Stimulated activated CD8-positive, alpha-beta memory T cell treated with anti-CD3 and anti-CD28 coated beads, Interleukin-7, amount 100 ng/mL, for 1 hour (primary cell): ENCODE measurements at places on chromosomes 13 and 19.
A peak's percentile ranks its signal among the peaks of the same experiment; 100 is the strongest.

DNA sequence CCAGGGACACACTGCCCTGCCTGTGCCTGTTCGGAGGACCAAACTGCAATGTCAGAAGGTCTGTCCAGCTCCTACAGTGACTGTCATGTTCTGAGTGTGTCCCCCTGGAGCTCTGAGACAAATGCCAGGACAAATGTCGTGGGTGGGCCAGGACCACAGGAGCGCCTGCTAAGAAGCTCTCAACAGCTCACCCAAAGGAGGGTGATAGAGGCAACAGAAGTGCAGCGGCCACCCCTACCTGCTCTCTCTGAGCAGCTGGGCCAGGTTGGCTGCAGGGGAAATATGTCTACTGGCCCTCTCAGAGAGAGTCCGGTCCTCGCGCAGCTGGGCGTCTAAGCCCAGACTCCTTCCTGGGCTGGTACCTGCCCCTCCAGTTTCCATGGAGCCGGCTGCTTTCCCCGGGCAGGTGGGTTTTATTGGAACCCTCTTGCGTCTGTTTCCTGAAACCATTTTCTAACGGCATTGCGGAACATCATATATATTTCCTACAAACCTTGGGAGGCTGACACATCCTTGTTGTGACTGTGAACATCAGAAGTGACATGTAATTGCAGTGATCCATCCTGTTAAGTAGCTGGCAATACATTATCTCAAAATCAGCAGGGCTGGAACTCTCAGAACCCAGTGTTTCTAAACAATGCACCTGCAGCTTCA is 78.1 kb downstream of the CHST8 start:
- DNase-seq = no peak

- no peak for DNase-seq
Measured at GRCh38 chr13:35727881-35728280, 251.4 kb upstream of the MAB21L1 start.

DNA sequence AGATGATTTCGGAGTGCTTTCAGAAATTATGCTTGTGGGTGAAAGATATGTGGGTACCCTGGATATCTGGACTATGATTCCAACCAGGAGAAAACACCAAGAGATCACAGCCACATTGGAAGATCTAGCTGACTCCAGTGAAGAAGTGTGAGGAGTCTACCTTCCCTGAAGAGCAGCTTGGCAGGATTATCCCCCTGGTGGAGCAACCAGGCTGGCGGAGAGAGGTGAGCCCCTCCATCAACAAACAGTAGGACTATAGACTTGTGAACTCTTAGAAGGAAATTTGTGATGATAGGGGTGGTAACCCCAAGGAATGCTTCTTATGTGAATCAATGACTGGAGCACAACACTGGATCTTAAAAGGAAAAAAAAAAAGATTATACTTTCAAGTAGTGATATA is 47.8 kb upstream of the DIAPH3 start:
- DNase-seq = no peak

DNA sequence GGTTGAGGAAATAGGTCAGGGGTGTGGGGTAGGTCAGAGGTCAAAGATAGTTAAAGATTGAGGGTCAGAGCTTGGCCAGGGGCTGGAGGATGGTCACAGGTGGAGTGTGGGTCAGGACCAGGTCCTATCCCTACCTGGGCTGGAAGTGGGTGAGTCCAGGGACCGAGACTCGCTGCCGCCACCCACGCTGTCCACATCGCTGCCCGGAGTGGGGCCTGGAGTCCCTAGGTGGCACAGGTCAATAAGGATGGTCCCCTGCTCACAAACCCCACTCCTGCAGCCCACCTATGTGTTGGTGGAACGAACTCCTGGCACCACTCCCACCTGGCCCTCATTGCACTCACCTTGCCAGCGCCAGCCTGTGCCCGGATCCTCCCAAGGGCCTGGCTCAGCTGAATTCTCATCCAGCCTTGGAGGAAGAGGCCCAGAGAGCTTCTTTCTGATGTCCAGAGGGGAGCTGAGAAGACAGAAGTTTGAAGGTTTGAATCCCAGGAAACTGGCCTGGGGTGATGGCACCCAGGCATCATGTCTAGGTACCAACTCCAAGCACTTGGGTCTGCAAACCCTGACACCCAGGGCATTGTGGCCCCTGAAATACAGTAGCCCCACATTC is 6.8 kb downstream of the GMIP start:
- DNase-seq = no peak

- no peak for DNase-seq
Measured at GRCh38 chr19:37928527-37929286, 21.7 kb downstream of the SIPA1L3 start.

DNA sequence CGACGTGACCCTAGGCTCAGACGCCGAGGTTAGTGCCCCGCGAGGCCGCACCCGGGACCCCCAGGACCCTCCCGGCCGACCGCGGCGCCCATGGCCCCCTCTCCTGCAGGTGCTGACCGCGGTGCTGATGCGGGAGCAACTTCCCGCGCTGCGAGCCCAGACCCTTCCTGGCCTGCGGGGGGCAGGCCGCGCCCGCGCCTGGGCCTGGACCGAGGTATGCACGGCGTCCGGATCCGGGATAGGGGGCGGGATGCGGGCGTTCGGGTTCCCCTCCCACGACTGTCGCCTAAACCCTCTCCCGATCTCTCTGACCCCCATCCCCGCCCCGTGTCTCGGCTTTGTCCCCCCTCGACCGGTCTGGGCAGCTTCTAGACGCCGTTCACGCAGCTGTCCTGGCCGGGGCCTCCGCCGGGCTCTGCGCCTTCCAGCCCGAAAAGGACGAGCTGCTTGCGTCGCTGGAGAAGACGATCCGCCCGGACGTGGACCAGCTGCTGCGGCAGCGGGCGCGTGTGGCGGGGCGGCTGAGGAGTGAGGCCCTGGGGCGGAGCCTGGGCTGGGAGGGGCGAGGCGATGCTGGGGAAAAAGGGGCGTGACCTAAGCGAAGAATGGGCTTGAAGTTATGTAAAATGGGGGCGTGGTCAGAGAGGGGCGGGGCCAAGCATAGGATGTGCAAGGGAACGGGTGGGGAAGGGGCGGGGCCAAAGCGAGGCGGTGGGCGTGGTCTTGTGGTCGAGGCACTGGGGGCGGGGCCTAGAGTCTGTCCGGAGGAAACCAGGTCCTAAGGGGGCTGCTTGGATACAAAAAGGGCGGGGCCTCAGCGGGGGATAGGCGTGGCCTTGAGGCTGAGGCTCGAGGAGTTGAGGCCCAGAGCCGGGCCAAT is 16.0 kb upstream of the COLGALT1 start:
- DNase-seq = peak; percentile 92

DNA sequence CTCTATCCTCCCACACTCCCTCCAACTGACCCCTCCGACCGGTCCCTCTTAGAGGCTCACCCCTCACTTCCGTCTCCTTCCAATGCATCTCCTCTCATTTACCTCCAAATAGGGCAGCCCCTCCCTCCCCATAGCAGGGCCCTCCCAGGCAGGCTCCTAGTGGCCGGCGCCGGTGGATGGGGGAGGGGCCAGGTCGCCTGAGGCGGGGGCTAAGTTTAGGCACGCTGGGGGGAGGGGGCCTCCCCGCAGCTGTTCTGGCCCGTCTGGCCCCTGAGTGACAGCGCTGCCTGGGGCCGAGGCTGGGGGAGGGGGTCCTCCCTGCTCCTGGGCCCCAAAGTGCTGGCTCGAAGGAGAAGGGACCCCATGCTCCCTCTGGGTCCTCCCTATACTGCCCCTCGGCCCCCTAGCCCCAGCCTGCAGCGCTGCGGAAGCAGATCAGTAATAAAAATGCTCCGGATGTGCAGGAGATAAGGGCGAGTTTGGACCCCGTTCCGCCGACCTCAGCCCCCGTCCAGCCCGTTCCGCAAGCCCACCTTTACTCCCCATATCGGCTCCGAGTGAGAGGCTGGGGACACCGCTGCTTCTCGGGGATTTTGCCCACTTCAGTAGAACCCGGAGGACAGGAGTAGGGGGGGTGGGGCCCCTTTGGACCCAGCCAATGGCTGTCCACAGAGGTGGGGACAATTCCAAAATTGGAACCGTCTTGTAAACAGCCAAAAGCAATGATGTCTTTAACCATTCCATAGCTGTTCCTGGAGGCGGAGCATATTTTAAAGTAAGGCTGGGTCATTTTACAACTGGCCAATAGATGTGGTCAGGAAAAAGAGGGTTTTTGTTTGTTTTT is 4.0 kb downstream of the RTN2 start:
- DNase-seq = no peak

DNA sequence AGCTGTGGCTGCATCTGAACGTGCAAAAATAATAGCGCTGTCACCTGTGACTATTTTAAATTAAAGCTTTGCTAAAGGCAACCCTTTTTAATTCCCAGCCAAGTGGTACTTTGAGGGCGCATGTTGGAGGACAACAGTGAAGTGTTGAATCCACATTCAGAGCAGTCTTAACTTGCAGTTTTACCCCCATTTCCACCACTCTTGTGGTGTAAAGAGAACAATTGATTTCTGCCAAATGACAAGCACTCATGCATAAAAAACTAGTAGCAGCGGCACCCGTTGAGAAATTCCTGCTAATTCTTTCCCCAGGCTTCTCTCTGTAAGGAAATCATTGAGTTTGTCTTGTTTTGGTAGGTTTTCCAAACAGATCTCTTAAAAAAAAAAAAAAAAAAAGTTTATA is 1033.3 kb downstream of the EFNB2 start:
- no peak for DNase-seq

DNA sequence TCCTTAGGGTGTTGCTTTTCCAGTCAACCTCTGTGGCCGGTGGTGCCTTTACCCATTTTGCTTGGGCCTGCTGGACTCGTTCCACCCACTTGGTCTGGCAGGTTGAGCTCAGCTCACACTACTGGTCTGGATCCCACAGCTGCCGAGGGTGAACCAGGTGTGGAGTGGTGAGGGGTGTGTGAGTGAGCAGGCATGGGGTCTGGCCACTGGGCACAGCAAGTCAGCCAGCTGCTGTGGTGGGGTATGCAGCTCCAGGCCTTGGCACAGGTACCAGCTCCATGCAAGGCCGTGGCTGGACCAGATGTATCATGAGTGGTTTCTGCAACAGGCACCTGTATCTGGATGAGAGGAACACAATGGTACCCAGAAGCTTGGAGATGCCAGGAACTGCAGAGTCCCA is 277.6 kb upstream of the KLHL1 start:
- DNase-seq = no peak

GRCh38 chr19:45276284-45276687 is 25.2 kb downstream of the MARK4 start:
- DNase-seq = no peak

DNA sequence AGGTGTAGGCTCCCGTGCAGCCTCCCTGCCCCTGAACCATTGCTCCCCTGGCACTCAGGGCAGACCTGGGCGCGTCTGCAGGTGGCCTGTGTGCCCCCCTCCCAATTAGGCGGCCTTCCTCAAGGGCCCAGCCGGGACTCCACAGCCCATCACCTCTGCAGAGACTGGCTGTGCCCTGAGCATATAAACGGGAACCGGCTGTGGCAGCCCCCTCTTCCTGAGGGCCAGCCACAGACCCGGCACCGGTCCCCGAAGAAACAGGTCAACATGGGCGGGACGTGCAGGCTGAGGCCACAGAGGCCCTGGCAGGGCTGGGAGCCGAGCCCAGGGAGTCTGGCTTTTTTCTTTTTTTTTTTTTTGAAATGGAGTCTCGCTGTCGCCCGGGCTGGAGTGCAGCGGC is 12.0 kb downstream of the PIAS4 start:
- DNase-seq = no peak

DNA sequence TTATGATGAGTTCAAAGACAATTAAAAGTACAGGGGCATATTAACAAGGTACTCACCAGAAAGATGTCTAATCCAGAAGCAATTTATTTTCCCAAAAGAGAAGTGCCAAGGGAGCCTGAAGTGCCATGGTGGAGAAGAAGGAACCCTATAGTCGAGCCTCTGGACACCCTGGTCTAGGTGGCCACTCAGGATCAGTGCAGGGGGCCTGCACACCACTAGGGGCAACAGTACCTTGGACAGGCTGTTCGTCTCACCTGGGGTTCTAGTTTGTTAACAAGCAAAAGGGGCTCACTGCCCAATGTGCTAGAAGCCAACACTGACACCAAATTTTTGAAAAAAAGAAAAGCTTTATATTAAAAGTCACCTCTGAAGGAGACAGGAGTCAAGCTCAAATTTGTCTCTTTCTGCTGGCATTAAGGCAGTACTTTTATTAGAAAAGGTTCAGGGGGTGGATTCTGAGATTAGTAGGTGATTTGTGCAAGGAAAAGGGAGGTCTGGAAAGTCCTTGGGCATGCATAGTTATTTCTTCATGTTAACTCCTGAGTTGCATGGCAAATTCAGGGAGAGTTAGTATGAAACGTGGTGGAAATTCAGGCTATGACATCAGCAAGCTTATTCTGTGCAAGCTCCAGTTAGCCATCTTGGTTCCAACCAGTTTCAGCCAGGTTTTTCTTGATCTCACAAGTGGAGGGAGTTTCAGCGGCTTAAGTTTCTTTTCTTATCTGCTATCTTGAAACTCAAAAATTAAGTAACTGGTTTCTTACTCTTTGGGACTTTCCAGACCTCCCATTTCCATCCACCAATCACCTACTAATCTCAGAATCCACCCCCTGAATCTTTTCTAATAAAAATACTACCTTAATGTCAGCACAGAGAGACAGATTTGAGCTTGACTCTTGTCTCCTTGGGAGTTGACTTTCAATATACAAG is 884 bp upstream of the CBY2 start:
- DNase-seq = no peak

DNA sequence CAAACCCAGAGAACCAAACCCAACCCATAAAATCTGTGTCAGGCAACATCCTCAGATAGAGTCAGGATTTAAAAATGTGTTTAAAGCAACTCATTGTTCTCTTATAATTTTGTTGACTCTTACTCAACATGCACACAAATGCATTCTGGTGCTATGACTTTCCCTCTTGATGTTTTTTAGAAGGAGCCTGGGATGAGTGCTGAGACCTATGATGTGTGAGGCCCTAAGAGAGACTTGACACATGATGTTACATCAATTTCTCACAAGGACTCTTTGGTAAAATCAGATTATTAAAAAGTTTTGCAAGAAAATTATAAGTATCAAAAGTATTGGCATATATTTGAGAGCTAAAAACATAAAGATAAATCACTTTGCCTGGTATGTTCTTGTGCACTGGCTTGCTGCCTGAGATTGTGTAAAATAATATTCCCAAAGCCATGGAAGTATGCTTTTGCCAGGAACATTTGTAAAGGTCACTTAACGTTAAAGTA is 173.9 kb downstream of the DCLK1 start:
- DNase-seq = no peak
